ENCODE measurements at places on chromosomes 4 and X.

GRCh38 chr4:152572417-152573086 lies 36.7 kb upstream of the FBXW7 start:
- DNase-seq: peak; percentile 33

GRCh38 chrX:150696331-150696730 lies 3.1 kb downstream of the MTMR1 start:
- no peak for DNase-seq

GRCh38 chr4:36267486-36268268 lies 13.7 kb upstream of the DTHD1 start:
- no peak for DNase-seq

DNA sequence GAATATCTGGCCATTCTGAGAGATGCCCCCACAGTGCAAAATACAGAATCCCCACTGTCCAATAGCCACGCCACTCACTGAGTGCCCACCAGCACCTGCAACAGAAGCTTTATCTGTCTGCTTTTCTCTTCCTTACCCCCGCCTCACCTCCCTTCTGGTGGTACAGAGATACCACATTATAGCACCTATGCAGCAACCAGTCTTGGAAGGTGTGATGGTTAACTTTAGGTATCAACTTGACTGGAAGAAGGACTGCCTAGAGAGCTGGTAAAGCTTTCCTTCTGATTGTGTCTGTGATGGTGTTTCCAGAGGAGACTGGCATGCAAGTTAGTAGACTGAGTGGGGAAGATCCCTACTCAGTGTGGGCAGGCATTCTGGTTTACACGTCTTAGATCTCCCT lies 61.8 kb upstream of the TXK start:
- no peak for DNase-seq

Measured in EL (cell line).